T follicular helper cell (primary cell): ENCODE measurements at places on chromosomes 7 and 10.
A peak's percentile ranks its signal among the peaks of the same experiment; 100 is the strongest.

- DNase-seq: no peak
These were observed 3.4 kb downstream of the ERV3-1 start for GRCh38 chr7:65002972-65003585.

DNA sequence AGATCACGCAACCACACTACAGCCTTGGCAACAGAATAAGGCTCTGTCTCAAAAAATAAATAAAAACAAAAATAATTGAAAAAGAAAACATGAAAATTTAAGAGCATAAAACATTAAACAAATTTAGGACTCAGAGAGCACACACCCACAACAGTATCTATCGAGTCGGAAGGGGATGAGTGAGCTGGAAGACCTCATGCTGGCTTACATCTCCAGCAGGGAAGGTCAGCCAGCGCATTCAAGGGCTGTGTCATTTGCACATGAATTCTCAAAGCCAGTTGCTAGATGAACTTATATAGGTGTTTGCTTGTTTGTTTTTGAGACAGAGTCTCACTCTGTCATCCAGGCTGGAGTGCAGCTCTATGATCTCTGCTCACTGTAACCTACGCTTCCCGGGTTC is 50.3 kb downstream of the SRRM3 start:
- no peak for DNase-seq

- DNase-seq: no peak
These were observed 94.8 kb downstream of the KCNMA1 start for GRCh38 chr10:77542710-77543259.

- no peak for DNase-seq
These were observed 180.2 kb upstream of the CACNA2D1 start for GRCh38 chr7:82623812-82624211.

DNA sequence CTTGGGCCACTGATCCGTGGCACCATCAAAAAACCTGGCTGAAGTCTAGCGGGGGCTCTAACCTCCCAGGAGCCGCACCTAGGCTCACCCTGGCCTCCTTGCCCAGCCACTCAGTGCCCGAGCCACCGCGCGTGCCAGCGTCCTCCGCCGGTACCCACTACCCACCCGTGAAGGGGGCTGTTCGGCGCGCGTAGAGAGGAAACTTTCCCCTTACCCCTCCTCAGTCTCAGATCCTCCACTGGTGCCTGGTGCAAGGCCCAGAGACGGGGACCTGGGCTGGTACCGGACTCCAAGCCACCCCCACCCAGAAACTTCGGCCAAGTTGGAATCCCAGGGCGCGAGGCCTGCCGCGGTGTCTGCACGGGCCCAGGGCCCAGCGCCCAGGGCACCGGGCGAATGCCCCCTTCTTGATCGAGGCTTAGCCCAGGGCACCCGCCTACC is 3.5 kb upstream of the EBF3 start:
- DNase-seq: no peak

- DNase-seq: no peak
These were observed 271.6 kb downstream of the GFRA1 start for GRCh38 chr10:116001262-116001857.

- DNase-seq: no peak
These were observed 25.2 kb upstream of the GNAT3 start for GRCh38 chr7:80537091-80537490.

- DNase-seq: no peak
These were observed 9.7 kb upstream of the BICC1 start for GRCh38 chr10:58502956-58503355.

GRCh38 chr7:21927693-21928092 is 18.0 kb downstream of the CDCA7L start:
- DNase-seq: no peak

GRCh38 chr7:1112109-1112508 is 24.2 kb downstream of the GPER1 start:
- DNase-seq: no peak

- no peak for DNase-seq
These were observed 306.9 kb downstream of the FRMD4A start for GRCh38 chr10:14023673-14024328.

- DNase-seq: no peak
These were observed 3.9 kb upstream of the PWWP2B start for GRCh38 chr10:132392811-132393694.

GRCh38 chr7:134016942-134017303 is 110.2 kb upstream of the LRGUK start:
- no peak for DNase-seq

DNA sequence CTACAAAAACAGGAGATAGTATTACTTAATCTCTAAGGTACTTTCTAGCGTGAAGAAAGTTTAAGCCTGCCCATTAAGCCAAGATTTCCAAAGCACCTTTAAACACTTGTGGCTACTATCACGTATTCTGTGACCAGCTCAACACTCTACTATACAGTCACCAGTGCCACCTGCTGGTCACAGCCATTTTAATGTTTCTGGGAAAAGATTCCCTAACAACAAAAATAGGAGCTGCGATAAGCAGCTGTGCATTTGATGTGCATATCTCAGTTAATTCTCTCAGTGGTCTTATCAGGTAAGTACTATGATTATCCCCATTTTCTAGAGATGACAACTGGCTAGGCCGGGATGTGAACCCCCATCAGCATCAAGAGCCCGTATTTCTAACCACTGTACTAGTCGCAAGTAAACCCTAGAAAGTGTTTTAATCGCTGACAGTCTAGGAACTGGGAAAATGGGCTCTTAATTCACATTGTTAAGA is 860 bp downstream of the SEC31B start:
- peak; percentile 45 for DNase-seq

DNA sequence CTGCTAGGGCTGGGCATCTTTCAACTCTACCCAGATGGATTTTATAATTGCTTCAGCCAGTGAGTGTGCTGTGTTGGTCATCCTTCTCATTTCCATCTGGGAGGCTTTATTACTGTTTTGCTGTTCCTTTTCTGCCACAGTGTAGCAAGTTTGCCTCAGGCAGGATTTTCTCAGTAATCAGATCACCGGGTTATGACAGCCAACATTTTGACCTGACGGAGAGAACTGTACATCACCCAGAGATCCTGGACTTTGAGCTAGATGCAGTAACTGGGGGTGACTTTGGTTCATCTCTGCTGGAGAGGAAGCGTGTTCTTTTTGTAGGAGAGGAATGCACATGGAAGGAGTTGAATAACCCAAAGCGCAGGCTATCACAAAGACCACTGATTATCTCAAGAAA is 111.8 kb upstream of the AGR3 start:
- no peak for DNase-seq

- no peak for DNase-seq
These were observed 145.2 kb downstream of the GRM3 start for GRCh38 chr7:86788948-86789347.

- DNase-seq: no peak
These were observed 608.4 kb upstream of the KCND2 start for GRCh38 chr7:119664601-119665000.

GRCh38 chr7:110442381-110442837 is 648.5 kb upstream of the LRRN3 start:
- DNase-seq: no peak

DNA sequence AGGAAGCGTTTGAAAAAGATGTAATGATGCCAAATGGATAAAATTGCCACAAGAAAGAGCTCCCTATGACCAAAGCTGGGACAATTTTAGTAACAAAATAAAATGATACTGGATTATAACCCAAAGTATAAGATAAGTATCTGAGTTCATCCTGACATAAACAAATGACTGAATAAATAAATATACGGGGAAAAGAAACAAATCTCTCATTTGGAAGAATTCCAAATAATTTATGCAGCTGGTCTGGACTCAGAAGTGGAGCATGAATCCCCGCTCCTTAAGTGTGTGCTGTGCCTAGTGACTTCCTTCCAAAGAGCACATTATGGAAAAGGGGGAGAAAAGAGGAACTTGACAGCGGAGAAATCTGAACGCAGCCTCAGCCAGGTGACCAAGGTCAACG is 186.2 kb downstream of the RAMP3 start:
- DNase-seq: no peak

GRCh38 chr10:9781666-9782065 is 1236.0 kb upstream of the CELF2 start:
- DNase-seq: no peak

GRCh38 chr10:108633046-108633445 is 1290.3 kb downstream of the XPNPEP1 start:
- DNase-seq: no peak

DNA sequence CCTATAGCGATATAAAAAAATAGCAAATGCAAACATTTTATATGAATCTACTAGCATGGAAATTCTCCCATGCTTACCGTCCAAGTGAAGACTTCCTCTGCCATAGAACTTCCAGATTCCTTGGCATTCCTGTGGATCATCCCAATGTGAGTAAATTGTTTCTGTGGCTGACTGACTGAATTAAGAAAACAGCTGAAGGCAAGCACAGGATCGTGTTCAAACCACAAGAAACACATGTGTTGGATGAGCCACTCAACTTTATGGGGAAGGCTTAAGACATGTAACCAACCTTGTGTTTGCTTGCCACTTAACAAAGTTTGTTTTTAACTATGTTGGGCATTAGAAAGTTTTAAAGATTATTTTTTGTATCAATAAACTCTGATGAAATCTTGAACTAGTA is 2.6 kb upstream of the MYPN start:
- no peak for DNase-seq

GRCh38 chr10:5442990-5443370 is 30.6 kb downstream of the NET1 start:
- no peak for DNase-seq

- DNase-seq: no peak
These were observed 2.7 kb downstream of the IL2RA start for GRCh38 chr10:6059506-6059905.

DNA sequence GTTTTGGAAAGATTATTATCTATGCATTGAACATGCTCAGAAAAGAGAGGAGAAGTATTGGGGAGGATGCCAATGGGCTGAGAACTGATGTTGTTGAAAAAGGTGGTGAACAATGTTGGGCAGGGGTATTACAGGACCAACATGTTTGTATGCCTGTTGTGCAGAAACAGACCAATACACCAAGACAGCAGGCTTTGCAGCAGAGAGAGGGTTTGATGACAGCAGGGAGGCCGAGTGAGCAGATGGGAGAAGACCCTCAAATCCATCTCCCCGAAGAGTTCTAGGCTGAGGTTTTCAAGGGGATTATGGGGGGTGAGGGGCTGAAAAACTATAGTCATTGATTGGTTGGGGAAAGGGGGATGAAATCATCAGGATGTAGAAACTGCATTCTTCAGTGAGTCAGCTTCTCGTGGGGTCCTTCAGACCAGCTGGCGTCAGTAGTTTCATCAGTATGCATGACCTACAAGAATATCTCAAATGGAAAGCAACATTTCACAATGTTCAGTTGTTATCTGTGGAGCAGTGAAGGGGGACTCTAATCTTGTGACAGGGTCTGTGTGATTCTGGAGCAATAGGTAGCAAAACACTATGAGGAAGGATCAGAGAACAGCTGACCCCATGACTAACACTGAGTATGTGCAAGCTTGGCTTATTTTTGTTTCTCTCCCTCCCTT is 167.8 kb downstream of the BAMBI start:
- DNase-seq: no peak
